ENCODE measurements at places on chromosomes 12 and 14.

GRCh38 chr12:13340149-13340548 is 143.6 kb downstream of the EMP1 start:
- no peak for DNase-seq

DNA sequence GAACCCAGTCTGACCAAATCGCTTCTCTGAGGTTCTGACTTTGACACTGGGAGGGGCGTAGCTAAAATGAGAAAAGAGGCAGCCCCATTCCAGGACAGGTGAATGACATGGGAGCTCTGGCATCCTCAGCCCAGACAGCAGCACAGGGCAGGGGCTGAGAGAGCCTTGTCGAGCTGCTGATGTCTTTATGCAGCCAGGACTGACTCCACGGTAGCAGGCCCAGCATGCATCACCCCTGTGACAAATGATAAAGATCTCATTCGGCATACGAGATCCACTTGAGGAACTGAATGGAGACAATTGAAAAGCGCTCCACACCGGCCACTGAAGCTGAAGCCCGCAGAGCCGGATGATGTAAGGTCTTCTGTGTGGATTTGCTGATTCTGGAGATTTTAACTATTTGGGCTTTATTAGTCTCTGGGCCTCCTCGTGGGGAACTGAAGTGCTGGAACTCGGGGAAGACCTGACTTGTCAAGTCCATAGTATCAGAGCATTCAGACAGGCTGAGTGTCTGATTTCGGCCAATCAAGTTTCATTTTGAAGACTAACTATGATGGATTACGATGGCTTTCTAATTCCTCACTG is 56.9 kb upstream of the MAP1LC3B2 start:
- no peak for DNase-seq

- DNase-seq = peak; percentile 17
These were observed 53.1 kb upstream of the STON2 start for GRCh38 chr14:81453166-81453766.

- no peak for DNase-seq
These were observed 11.7 kb upstream of the SERPINA6 start for GRCh38 chr14:94334872-94335271.

GRCh38 chr14:74712499-74713394 is at the start of the genes AREL1 and FCF1:
AREL1 (minus strand) TSS chr14:74713080; CDS start chr14:74685615, 27,465 bp downstream.
FCF1 (plus strand) TSS chr14:74713144; CDS start chr14:74713198, 54 bp downstream.
- peak; percentile 67 for DNase-seq

DNA sequence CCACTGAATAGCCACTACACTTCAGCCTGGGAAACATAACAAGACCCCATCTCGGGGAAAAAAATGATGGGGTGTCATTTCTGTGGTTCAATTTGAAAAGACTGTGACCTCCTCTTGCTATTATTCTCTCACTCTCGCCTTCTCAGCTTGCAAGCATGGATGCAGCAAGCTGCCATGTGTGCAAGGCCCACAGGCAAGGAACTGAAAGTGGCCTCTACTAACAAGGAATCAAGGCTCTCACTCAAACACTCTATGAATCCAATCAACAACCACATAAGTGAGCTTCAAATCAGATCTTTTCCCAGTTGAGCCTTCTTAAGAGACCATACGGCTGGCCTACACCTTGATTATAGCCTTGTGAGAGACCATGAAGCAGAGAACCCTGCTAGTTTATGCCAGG is 17.9 kb upstream of the DHRS7 start:
- DNase-seq = no peak

GRCh38 chr14:32432813-32433538 is 103.9 kb downstream of the AKAP6 start:
- DNase-seq = no peak

DNA sequence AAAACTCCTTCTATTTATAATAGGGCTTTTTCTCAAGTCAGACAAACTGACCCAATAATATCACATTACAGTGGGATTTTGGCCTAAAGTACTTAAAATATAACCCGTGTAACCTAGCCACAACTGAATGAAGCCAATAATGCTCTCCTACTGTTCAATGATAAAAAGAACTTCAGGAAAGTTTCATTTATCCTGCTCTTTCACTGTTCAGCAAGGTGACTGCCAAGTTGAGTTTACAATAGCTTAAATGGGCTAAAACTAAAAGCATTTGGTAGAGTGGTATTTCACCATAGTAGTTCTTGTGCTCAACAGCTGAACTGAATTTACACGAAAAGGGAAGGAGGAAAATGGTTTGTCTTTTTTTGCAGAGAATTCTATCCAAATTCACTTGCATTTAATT is 49.8 kb downstream of the CNTN1 start:
- DNase-seq = no peak

- no peak for DNase-seq
These were observed 27.2 kb upstream of the PTPRB start for GRCh38 chr12:70664465-70664881.

GRCh38 chr12:62694632-62695031 is 228.0 kb downstream of the MON2 start:
- no peak for DNase-seq

DNA sequence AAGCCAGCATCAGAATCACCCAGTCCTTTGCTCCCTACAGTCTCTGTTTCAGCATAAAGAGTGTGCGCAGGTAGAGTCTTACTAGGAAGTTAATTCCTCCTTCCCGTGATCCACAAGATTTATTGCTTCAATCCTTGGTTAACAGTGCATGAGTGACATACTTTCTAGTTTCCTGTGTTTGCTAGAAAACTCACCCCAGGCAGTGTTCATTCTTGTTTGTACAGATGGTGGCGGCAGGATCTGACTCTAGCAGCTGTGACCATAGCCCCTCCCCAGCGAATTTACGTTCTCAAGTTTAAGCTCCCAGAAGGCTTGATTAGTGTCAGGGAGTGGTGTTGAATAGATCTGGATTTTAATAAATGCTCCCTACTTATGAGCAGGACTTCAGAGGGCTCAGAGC is 75.9 kb upstream of the ANO2 start:
- DNase-seq = no peak

GRCh38 chr14:67933266-67933665 is 113.7 kb downstream of the RAD51B start:
- no peak for DNase-seq

- DNase-seq = no peak
These were observed 181.9 kb upstream of the ARHGAP5 start for GRCh38 chr14:31895206-31895605.

DNA sequence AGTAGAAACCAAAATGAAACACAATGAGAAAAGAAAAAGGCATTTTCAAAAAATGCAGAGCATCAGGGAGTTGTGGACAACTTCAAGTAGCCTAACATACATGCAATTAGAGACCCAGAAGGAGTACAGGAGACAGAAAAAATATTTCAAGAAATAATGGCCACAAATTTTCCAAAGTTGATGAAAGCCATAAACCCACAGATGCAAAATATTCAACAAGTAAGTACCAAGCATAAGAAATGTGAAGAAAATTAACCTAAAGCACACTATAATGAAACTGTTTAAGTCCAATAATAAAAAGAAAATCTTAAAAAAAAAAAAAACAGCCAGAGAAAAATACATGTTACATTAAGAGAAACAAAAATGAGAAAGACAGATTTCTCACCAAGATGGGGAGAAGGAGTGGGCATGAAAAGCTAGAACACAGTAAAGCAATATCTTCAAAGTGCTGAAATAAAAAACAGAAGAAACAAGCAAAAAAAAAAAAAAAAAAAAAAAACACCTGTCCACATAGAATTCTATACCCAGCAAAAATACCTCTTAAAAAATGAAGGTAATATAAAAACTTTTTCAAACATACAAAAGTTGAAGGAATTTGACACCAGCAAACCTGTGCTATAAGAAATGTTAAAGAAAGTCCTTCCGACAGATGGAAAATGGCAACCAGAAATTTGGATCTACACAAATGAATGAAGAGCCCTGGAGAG is 77.1 kb downstream of the PRKAB1 start:
- no peak for DNase-seq

DNA sequence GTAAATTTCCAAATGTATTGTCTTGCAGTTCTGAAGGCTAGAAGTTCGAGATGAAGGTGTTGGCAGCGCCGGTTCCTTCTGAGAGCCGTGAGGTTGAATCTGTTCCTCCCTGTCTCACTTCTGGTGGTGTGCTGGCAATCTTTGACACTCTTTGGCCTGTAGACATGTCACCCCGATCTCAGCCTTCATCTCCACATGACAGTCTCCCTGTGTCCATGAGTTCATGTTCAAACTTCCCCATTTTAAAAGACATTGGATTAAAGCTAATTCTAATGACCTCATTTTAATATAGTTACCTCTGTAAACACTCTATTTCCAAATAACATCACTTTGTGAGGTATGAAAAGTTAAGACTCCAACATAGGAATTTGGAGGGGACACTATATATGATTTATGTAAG is 4.1 kb upstream of the RBM19 start:
- no peak for DNase-seq

DNA sequence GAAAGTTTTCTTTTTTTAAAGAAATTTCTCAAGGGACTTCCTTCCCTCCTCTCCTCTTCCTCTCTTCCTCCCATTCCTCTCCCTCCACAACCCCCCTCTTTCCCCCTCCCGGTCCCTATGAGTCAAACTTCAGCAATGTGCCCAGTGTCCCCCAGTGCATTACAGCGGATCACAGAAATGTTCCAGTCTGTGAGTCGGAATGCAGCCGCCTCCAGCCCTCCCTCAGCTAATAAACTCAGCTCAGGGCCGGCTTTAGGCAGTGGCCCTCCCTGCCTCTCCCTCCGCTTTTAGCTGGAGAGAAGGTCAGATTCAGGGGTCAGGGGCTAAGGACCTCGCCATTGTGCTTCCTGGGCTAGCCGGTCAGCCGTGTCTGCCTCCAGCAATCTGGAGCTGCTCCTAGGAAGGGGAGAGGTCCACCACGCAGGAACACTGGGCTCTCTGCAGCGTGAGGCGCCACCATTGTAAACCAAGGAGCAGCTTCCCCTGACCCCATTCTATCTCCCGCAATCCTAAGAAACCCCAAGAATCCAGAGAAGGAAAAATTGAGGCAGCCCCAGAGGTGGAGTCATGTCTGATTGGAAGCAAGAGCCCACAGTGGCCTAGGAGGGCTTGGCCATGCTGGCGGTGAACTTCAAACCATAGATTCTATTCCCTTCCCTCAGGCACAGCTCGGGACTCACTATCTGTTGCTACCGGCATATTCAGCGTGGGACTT is 1.1 kb upstream of the HDAC7 start:
- no peak for DNase-seq

DNA sequence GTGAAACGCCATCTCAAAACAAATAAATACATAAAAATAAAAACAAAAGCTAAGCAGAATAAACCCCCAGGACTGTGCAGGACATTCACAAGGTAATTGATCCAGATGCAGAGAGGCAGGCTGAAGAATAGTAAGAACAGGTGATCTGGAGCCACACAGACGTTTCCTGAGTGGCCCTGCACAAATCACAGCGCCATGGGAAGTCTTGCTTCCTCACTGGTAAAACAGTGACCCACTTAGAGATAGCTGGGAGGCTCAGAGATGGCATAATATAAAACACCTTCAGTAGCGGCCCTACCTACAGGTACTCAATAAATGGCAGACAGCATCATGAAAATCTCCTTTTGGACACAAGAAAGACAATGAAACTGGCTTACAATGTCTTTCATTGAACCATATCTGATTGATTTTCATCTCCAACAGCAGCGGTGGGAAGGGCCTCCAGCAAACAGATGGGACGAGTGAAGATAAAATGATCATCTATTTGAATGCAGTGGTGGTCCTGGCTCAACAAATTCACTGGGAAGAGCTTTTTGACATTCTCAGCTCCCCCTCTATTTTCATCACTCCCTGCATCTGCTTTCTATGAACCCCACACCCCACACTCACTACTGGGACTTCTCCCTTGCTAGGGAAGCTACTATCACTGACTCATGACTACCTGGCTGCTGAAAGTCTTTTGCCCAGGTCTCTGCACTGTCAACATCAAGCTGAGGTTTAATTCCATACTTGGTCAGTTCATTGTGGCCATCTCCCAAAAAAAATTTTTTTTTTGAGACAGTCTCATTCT is 63.9 kb downstream of the FOXN3 start:
- DNase-seq = no peak

- no peak for DNase-seq
These were observed 41.1 kb upstream of the TSPAN9 start for GRCh38 chr12:3035815-3036702.

DNA sequence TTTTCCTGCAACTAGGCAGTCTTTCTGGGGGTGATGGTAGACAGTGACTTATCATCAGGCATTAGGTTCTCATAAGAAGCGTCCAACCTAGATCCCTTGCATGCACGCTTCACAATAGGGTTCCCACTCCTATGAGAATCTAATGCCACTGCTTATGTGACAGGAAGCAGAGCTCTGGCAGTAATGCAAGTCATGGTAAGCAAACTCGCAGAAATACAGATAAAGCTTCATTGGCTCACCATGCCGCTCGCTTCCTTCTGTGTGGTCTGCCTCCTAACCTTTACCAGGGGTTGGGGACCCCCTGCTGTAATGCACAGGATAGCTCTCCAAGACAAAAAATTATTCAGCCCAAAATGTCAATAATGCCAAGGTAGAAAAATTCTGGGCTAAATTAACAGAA is 864.2 kb downstream of the TRHDE start:
- DNase-seq = no peak

DNA sequence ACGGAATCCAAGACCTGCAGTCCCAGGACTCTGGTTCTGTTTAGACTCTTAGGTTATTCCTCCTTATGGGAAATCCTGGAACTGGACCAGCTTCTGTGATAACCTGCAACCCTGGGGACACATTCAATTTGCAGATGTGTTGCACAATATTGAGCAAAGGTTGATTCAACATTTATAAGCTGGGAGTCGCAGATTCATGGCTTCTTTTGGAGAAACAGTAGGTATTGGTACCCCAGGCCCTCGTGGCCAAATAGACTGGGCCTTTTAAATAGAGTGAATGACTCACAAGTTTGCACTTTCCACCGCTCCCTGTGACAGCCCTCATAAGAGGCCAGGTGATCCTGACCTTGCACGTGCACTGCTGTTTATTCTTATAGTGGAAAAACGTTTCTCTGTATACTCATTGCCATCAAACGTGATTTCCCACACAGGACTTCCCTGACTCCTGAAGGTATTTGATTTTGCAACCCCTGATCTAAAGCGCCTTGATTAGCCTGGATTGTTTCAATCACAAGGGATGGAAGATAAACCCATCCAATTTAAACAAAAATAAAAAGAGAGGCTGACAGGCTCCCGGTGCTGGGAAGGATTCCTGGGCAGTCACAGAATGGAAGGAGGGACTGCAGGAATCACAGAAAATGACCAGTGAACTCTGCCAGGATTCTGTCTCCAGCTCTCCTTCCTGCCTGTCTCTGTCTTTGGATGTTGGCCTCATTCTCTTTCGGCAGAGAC is 98.0 kb downstream of the VCPKMT start:
- no peak for DNase-seq

GRCh38 chr12:20028033-20028432 is 340.3 kb upstream of the PDE3A start:
- DNase-seq = no peak

DNA sequence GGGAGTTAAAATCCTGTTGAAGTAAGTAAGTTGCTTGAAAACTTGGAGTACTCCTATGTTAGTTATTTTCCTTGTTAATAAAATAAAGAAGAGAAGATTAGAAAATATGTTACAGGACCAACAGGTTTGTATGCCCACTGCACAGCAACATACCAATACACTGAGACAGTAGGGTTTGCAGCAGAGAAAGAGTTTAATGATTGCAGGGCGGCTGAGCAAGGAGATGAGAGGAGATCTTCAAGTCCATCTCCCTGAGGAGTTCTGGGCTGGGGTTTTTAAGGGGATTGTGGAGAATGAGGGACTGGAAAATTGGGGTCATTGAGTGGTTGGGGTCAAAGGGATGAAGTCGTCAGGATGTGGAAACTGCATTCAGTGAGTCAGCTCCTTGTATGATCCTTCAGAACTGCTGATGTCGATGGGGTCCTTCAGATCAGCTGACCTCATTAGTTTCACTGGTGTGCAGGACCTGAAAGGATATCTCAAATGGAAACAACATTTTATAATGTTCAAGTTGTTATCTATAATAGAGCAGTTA is 4.3 kb upstream of the HSD17B6 start:
- DNase-seq = no peak

- DNase-seq = no peak
These were observed 9.4 kb upstream of the CACNA2D4 start for GRCh38 chr12:1927751-1928351.

Data from stimulated activated CD8-positive, alpha-beta memory T cell treated with anti-CD3 and anti-CD28 coated beads, Interleukin-7, amount 100 ng/mL, for 4 hours (primary cell).